Activated CD4-positive, alpha-beta T cell treated with anti-CD3 and anti-CD28 coated beads, Interleukin-2, amount 50 U/mL, for 4 hours (primary cell): ENCODE measurements at places on chromosomes 7 and 10.

DNA sequence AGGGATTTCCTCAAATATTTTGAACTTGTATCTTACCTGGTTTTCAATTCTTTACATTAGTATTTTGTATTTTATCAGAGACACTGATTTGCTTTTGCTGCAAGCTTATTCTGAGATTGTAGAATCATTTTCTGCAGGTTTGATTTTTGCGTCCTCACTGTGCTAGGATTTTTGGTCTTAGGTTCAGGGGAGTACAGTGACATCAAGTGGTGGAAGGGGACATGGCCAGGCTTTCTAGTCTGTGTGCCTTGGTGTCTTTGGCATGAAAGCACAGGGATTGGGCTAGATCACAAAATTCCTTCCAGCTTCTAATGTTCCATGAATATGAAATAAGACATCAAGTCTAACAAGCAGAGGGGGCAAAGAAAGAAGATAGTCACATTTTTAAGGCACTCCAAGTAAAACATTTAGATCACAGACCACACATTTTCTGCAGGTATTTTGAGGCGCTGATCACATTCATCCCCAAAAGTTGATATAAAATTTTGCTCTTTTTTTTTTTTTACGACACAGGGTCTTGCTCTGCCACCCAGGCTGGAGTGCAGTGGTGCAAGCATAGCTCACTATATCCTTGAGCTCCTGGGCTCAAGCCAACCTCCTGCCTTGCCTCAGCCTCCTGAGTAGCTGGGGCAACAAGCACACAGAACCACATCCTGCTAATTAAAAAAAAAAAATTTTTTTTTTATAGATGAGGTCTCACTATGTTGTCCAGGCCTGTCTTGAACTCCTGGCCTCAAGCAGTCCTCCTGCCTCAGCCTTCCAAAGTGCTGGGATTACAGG, 124.4 kb downstream of the PON1 start:
- no peak for DNase-seq

DNA sequence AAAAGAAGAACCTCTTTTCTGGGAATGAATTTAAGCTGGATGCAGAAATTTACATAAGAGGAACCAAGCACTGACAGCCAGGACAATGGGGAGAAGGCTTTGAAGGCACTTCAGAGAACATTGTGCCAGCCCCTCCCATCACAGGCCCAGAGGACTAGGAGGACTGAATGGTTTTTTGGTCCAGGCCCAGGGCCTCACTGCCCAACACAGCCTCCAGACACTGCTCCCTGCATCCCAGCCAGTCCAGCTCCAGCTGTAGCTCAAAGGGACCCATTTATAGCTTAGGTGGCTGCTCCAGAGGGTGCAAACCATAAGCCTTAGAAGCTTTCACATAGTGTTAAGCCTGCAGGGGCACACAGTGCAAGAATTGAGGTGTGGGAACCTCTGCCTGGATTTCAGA, 142.1 kb downstream of the DPY19L1 start:
- no peak for DNase-seq

DNA sequence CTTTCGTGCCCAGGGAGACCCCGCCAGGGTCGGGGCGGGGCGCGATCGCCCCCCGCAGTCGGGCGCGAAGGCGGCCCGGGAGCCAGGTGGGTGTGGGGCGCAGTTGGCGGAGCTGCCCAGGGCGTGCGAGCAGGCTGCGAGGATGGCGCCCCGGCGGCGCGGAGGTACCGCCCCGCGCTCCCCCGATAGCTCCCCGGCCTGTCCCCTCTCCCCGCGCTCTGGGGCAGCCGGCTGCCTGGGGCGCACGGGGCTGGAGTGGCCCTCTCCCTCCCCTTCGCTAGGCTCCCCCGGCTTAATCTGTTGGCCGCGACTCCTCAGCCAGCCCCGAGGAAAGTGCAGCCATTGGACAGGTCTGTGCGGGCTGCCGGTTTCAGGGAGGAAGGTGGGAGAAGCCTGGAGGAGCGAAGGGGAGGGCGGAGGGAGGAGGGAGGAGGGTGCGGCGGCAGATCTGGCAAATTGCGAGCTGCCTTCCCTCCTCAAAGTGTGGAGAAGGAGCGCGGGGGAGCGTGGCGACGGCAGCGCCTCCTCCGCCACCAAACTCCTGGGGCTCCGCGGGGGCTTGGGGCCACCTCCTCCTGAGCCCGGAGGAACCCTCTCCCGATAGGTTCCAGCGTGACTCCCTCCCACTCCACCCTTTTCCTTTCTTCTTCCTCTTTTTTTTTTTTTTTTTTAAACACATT, 361 bp upstream of the PLXDC2 start:
- DNase-seq: no peak

DNA sequence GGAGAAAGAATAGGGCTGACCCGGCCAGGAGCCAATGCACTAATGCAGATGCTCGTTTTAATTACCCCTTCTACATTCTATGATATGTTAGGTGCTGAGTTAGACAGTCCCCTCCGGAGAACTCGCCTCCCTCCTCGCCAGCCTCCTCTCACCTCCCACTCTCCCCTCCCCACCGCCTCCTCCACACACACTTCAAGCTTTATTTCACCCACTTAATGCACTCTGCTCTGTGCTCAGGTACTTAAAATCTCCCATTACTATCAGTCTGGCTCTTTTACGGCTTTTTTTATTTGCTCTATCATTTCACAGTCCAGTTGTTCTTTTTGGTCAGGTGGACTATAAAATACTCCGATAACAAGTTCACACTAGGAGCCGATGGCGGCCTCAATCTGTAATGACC, 231.6 kb downstream of the TEX36 start:
- no peak for DNase-seq

DNA sequence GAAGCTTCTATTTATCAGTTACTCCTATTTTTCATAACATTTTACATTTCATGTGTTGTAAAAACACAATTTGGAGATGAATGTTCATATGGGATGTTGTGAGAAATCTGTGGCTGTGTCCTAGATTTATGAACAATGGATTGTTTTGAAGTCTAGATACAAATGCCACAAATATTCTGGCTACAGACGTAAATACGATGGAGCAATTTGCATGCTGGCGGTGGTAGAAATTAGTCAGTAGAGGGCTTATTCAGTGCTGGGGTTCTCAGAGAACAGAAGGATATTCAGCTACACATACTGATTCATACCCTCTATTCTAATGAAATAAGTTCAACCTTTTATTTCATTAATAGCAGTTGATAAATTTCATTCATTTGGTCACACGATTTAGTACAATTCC, 48.8 kb downstream of the PLPP4 start:
- DNase-seq: no peak

DNA sequence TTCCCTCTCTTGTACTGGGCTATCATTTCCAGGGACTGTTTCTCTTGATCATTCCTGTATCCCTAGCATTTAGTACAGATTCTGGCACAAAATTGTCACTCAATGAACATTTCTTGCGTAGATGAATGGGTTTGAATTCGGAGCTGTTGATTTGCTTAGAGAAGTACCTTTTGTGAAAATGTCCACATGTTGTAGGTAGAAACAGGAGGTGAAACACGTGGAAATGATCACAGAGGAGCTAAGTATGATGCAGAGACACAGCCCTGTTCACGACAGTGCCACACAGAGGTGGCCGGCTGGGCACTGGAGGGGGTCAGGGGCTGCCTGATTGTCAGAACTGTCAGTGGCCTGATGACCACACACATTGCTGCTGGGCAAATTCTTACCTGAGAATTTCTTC, 196.1 kb upstream of the PRKCQ start:
- DNase-seq: no peak

DNA sequence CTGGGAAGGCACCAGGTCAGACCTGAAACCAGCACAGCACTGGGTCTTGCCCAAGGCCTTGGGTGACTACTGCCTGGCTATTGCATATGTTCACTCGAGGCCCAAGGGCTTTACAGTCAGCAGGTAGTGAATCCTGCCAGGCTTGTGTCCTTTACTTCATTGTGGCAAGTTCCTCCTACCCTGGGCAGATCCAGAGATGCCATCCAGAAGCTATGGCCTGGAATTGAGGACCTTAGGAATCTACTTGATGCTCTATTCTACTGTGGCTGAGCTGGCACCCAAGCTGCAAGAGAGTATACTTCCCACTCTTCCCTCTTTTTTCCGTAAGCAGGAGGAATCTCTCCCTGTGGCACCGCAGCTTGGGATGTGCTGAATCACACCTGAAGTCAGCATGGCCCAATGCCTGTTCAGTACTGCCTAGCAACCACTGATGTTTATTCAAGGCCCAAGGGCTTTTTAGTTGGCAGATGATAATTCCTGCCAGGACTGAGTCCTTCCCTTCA, 246.7 kb upstream of the CTBP2 start:
- no peak for DNase-seq

DNA sequence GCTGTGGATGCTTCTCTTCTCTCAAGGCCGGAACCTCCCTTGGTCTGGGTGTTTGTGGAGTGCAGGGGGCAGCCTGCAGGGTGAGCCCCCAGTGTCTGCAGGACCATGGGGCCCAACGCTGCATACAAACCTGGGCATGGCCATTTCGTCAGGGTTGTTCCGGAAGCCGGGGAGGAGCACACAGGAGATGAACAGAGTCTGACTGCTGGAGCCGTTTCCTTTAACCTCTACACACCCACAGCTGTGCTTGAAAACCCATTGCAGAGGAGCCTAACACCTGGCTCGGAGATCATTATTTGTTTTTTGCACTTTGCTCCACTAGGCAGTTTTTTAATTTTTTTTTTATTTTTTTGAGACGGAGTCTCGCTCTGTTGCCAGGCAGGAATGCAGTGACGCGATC, 167.6 kb upstream of the INSYN2A start:
- no peak for DNase-seq

- no peak for DNase-seq
Observed at GRCh38 chr7:65946904-65947303, 35.1 kb downstream of the GUSB start.

DNA sequence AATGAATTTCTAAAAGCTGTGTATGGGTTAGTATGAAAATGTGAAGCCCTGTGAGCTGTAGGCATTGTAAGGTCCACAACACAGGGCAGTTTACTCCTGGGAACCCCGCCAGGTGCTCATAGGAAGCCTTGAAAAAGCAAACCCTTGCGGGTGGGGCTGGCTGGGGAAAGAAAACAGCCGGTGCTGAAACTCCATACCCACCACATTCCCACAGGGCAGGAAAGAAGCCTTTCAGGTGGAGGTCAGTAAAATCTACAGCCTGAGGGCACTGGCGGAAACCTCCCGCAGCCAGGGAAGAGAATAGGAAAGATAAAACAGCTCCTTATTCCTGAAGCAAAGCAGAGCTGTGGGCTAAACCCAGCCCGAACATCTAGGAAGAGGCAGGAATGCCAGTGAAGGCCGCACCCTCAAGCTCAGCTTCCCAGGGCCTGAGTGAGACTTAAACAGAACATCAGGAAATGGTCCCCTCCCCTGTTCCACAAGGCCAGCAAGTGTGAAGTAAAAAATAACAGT, 34.7 kb downstream of the PODXL start:
- DNase-seq: no peak

DNA sequence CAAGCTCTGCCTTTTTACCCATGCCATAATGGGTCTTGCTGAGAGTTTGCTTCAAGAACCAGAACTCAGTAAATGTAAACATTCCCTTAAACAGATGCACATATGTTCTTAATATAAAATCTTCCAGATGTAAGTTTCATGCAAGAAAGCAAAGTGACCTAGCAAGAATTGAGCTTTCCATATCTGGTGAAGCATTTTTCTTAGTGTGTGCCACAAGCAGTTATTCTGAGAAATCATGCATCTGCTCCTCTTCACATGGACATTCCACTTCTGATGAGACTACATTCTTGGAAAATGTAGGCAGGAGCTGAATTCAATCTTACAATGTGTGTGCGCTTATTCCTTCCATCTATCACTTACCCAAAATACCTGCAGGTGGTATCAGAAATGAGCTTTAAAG, 227.8 kb upstream of the LRRTM3 start:
- no peak for DNase-seq

DNA sequence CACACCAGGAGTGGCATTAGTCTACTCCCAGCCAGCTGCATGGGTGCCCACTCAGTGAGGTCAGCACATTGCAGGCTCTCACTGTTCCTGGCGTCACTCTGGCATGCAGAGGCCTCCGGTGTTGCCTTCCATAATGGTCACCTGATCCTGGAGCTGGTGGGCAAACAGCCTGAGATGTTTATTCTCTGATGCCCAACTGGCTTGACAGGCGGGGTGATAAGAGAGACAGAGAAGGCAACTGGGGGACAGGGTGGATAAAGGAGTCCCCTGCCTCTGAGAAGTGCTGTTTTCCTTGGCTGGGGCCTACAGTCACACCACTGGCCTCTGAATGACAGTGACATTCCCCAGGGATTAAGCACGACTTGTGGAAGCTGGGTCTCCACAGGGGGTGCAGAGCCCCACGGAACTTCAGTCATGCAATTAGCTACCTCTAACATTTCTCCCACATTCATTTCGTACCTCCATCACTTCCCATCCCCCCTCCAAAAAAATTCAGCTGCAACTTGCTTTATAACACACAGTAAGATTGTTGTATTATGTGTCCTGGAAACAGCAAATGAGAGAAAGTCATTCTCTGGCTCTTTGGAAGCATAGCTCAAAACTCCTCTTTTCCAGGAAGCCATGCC, 7.1 kb upstream of the RBM20 start:
- DNase-seq: no peak

DNA sequence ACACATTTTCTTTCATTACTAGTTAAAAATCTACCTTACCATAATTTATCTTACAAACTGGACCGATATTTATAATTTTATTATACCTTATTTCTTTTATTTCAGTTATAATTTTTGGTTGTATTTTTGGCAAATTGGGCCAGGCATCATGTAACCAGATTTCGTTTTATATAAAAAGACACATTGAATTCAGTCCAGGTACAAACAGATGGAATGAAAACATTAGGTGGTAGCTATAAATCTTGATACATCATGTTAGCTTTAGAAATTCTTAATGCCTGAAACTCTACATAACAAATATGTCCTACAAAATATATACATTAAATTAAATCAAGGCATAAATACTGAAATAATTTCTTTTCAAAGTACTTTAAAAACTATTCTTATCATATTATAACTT, 73.1 kb downstream of the SLC13A1 start:
- DNase-seq: no peak

DNA sequence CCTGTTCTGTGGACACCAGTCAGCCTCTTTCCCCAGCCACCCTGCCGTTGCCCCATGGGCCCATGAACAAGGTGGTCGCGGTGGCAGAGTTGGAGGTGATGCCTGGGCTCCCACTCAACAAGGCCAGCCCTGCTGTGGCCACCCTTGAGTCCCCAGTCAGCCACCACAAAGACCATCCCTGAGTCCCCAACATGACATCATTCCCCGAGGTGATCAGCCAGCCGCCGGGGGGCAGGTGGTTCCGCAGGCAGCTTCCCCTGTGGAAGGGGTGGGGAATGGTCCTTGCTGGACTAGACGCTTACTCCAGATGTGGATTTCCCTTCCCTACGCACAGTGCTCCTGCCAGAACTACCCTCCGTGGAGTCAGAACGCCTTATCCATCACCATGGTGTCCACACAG, 271.7 kb downstream of the PTPRN2 start:
- DNase-seq: no peak

DNA sequence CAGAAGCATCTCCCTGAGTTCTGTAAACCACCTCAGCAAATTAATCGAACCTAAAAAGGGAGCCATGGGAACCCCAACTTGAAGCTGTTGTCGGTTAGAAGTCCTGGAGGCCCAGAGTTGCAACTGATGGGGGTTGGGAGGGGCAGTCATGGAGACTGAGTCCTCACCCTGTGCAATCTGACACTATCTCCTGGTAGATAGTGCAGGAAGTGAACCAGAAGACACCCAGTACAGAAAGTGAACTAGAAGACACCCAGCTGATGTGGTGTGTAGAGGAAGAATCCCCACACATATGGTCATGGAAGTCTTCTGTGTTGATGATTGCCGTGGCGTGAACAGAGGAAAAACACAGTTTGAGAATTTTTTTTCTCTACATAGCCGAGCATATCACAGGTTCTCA, 58.8 kb upstream of the SRRM3 start:
- no peak for DNase-seq

GRCh38 chr7:122013630-122014029, 130.4 kb downstream of the AASS start:
- no peak for DNase-seq

- no peak for DNase-seq
Observed at GRCh38 chr10:30454744-30455510, 20.9 kb downstream of the MAP3K8 start.
